ENCODE measurements at places on chromosomes 7 and 10. TPM values are rescaled to one million over a fixed set of nuclear protein-coding genes. Genes with fewer than 3 reads are reported as not detected.

The DYNC1I1 gene
- total RNA-seq, result 35.6 TPM

The CWF19L1 gene
- total RNA-seq, result 13.0 TPM

The NUP42 gene
- 19.7 TPM for total RNA-seq

The GNG11 gene
- total RNA-seq, result 18.4 TPM

The EBF3 gene
- total RNA-seq, result 6.2 TPM

The TMEM213 gene
- not detected for total RNA-seq

The GIMAP4 gene
- total RNA-seq, result 34.7 TPM

The SPDYE11 gene
- total RNA-seq, result not detected

The LAMB1 gene
- 62.1 TPM for total RNA-seq

The TSPAN12 gene
- total RNA-seq, result 56.9 TPM

The PLAC9 gene
- total RNA-seq, result 29.1 TPM

The PRKCQ gene
- 0.30 TPM for total RNA-seq

The GIMAP6 gene
- 29.9 TPM for total RNA-seq

All from Right ventricle myocardium superior (tissue), 1 donor.